ENCODE measurements at places on chromosomes 2 and 18.

GRCh38 chr2:24261441-24261840, 86.6 kb downstream of the FAM228A start:
- no peak for DNase-seq

DNA sequence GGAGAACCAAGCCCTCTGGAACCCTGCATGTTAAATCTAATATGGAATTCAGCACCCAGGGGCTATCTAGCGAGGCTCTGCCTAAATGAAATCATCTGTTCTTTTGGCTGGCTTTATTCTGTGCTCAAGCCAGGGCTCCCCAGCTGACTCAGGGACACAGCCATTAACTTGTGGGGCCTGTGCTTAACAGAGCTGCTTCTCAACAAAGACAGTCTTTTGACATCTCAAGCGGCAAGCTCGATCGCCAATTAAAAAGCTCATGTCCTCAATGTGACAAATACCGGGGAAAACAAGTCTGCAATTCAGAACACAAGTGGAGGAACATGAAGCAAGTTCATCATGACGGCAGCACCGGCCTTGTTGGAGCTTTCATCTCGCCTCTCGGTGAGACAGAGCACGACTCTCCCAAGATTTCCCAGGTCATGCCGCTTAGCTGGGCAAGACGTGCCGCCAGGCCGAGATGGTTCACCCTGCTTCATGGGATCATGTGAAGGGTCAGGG, 64.9 kb downstream of the KLHL29 start:
- peak; percentile 59 for DNase-seq

- DNase-seq, result no peak
Observed at GRCh38 chr2:2291500-2292260, 39.4 kb downstream of the MYT1L start.

GRCh38 chr2:212537726-212538304, 787 bp downstream of the ERBB4 start:
- DNase-seq, result peak; percentile 82

GRCh38 chr2:120456867-120457266, 110.9 kb downstream of the INHBB start:
- DNase-seq, result no peak

DNA sequence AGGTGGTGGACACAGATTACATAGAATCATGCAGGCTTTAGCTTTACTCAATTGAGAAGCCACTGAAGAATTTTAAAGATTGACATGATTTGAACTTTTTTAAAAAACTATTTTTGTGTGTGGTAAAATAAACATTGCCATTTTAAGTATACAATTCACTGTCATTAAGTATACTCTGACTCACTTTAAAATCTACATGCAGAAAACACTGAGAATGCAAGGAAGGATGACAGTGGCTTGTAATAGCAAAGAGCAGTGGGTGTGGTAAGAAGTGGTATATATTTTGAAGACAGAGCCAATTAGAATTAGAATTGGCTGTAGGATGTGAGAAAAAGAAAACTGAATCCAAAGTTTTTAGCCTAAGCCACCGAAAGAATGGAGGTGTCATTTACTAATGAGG, 14.9 kb downstream of the TRMT61B start:
- DNase-seq, result no peak

DNA sequence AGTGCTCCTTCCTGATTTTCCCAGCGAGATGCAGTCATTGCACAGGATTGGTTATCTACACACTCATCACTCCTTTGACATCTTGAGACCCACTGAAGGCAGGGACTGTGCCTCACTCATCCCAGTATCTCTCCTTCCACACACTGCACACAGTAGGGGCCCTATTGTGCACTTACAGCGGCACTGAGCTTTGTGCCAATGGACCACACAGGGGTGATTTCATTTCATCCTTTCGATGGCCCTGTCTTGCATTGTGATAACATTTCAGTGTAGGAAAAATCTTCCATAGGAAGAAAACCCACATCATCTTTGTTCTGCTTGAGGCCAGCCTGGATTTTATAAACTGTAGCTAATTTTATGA, 11.0 kb upstream of the LRRFIP1 start:
- DNase-seq, result no peak

DNA sequence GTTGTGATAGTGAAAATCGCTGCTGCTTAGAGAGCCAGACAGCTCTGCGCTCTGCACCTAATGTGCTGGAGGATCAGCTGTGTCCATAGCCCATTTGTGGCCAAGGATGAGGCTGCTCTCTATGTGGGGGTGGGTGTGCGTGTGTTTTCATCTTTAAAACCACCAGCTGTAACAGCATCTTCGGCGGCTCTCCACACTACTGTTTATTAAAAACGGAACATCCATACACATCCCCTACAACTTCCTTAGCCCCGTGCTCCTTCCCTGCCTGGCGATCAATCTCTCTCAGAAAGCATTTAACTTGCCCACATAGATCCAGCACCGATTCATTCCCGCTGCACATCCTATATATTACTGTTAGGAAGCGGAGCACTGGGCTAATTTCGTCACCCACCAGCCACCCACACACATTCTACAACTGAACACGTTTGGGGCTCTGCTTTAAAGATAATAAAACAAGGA, 1.6 kb downstream of the CELF4 start:
- no peak for DNase-seq

GRCh38 chr2:241237047-241237446, 48.6 kb downstream of the ANO7 start:
- no peak for DNase-seq
